ENCODE measurements at places on chromosomes 1 and 21.

DNA sequence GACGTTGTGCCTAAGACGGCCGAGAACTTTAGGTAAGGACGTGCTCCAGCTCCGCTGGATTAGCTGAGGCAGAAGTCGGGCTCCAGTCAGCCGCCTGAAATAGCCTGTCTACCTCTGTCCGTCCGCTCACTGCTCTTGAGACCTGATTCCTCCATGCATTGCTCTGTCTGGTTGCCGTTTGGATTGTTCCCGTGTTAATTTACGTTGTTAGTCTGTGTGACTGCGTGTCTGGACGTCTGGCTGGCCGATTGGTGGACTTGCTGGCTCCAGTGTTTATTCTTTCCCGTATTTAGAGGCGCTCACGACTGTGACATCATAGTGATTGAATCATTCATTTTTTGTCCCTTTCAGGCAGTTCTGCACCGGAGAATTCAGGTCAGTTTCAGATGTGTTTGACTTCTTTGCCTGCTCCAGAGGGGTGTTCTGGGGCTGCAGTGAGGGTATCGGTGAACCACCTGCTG, 684 bp downstream of the PPIH start:
- no peak for DNase-seq

GRCh38 chr21:33136847-33137502, 67.0 kb downstream of the OLIG1 start:
- no peak for DNase-seq

DNA sequence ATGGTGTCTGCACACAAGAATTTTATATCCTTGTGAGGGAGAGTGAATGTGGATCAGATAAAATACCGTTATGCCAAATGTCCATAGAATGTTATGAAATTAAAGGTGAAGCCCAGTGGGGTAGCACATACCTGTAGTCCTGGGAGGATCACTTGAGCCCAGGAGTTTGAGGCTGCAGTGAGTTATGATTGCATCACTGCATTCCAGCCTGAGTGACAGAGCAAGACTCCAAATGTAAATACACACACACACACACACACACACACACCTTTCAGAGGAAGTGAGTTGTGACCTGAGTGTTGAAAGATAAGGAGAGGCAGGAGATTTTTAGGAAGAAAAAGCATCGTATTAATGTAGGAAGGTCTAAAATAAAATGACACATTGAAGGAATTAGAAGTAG, 28.1 kb upstream of the ZYG11A start:
- no peak for DNase-seq

- peak; percentile 69 for DNase-seq
Observed at GRCh38 chr1:20100632-20101355, 18.5 kb downstream of the PLA2G2D start.

DNA sequence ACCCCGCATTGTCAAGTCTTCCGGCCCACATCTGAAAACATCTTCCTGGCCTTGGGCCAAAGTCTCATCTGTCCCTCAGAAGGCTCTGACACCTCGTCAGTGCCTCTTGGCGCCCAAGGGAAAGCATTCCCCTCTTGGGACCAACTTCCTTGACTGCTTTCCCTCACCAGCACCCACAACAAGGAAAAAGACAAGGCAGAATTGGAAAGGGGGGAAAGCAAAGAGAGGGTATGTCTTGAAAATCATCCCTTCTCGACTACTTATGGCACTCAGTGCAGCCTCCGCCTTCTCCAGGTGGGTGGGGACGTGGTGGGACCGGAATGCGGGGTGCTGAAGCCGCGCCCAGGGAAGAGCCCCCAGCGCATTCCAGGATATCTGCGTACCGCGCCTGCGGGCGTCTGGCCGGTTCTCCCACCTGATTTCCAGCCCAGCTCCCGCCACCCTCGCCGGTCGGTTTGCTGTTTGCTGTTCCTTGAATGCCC, 554 bp upstream of the SLC39A1 start:
- DNase-seq, result no peak

GRCh38 chr1:227016990-227017389, 76.9 kb downstream of the COQ8A start:
- no peak for DNase-seq

DNA sequence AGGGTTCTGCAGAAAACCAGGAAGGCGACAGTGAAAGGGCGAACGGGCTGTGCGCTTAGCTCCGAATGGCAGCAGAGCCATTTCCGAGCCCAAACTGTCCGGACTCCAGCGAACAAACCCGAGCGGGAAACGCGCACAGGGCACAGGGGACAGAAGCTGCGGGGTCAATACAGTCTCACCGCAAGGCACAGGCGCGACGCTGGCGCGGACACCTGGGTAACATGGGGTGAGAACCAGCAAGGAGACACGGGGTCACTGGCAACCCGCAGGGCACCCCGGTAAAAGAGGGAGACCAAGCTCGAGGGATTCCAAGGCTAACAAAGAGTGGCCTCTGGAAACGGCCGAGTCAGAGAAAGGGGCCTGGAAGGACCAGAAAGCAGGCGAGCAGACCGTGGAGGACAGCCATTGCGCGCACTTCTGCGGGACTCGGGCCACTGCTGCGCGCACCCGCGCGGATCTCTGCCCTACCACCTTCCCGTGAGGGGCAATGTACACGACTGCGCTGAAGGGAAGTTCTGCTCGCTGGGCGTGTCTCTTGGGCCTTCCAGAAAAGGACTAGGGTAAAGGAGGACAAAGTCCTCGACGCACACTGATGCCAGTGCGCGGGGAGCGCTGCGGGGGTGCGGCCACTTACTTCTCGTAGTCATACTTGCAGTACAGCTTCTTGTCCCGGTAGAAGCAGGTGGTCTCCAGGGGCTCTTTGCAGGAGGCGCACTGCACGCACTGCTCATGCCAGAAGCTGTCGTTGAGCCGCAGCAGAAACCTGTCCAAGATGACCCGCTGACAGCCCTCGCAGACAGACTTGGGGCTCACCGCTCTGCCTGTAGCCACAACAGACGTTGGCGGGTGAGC, 3.8 kb downstream of the LMX1A start:
- no peak for DNase-seq

DNA sequence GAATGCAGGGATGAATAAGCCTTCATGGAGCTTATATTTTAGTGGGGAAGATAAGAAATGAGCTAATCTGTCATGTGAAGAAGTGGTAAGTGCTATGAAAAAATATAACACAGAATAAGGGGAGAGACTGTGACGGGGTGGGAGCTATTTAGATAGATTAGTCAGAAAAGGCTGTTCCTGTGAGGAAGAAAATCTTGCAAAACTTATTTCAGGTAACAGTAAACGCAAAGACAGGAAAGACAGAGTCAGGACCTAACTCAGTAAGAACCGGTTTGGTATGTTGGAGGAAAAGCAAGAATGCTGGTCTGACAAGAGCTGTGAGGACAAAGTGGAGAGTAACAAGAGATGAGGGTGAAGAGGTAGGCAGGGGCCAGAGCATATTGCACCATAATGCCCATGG, 22.0 kb downstream of the GNAI3 start:
- no peak for DNase-seq

DNA sequence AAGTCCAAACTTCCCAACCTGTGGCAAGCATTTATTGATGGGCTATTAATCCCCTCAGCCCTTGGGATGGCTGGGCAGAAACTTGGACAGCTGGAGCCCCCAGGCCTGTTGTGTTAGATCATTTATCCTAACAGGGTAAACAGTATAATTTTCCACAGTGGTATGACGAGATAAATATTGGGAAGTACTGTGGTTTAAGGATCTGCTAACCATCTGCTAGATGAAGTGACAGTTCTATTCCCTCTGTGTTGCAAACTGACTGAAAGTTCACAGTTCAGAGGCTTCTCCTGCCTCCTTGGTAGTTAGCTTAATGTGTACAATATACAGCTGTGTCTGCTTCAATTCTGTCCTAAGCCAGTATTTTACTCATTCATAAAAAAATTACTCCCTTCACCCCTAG, 127.5 kb upstream of the CHODL start:
- DNase-seq, result no peak

DNA sequence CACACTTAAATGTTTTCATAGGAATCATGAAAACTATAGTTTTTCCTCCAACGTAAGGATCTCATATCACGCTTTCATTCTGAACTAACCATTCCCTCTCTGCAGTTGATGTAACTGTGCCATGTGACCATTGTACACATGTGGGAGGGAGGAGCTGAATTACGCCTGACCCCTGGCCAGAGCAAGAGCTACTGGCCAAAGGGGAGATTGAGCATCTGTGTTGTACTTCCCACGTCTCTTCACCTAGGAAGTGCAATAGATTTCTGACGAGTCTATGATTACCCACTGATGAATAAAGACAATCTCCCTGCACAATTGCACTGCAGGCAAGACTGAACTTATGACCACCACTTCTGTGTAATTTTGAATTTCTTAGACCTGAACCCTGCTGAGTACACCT, 24.0 kb downstream of the PTPRC start:
- DNase-seq, result no peak

DNA sequence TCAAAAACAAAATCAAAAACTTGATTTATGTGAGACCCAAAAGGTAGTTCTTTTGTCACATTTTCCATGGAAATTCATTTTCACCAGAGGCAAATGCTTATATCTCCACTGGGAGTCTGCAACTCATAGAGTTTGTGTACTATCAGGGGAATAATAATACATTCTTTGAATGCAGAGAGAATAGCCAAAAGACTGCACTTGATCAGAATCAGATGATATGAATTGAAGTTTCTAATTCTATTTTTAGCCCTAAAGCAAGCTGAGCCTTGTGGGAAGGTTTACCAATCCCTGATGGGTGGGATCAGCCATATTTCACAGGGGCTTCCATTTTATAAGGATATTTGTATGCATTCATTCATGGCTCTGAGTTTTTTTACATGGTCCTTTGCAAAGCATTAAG, 49.6 kb downstream of the TSEN15 start:
- no peak for DNase-seq

GRCh38 chr1:233005703-233006102, 55.3 kb downstream of the NTPCR start:
- no peak for DNase-seq
